Effector memory CD8-positive, alpha-beta T cell (primary cell): ENCODE measurements at places on chromosomes 2 and 18.
A peak's percentile ranks its signal among the peaks of the same experiment; 100 is the strongest.

GRCh38 chr2:219448776-219449341 is 14.2 kb downstream of the SPEG start:
- no peak for DNase-seq

DNA sequence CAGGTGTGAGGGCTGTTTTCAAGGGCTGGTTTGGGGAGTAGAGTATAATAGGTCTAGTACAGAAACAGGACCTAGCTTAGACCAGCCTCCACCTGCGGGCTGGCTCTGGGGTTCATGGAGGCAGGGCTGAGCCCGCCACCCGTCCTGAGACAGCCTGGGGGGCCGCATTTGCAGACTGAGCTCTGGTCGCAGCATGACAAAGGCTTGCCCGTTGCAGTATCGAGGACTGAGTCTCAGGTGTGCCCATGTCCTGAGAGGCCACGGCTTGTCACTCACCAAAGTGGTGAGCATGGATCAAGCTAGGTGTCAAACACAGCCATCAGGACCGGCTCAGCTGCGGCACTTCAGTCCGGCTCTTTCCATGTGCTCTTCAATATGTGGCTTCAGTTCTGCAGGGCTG is 144.7 kb downstream of the KLHL29 start:
- DNase-seq = no peak

DNA sequence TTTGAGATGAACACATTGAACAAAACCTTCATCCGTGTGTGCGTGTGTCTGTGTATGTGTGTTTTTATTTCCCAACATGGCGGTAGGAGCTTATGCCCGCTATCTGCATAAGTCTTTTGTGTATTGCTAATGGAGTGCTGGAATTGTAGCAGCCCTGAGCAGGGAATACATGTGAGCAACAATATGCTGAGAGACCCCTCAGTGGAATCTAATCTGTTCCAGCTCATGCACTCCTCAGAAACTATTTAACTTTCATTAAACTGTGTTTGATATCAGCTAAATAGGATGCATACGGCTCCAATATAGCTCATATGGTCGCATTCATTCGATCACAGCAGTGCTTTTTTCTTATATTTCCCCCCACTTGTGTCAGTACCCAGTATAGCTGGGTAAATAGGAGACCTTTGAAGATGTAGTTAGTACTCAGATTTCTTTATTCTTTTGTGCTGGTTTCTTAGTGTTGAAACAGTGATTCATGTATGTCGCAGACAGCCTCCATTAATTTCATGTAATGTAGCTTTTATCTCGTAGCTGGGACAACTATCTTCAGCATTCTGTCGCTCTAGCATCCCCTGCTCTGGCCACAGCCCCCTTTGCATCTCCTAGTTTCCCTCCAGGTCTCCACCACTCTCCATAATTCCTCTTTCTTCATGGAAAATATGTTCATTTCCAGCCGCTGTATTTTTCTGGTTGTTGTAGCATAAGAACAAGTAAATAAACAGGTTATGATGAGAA is 891.2 kb downstream of the BCL11A start:
- DNase-seq = no peak

- DNase-seq = no peak
Measured at GRCh38 chr2:38245114-38245641, 131.9 kb downstream of the ATL2 start.

GRCh38 chr2:68548396-68548795 is 81.0 kb downstream of the APLF start:
- no peak for DNase-seq

DNA sequence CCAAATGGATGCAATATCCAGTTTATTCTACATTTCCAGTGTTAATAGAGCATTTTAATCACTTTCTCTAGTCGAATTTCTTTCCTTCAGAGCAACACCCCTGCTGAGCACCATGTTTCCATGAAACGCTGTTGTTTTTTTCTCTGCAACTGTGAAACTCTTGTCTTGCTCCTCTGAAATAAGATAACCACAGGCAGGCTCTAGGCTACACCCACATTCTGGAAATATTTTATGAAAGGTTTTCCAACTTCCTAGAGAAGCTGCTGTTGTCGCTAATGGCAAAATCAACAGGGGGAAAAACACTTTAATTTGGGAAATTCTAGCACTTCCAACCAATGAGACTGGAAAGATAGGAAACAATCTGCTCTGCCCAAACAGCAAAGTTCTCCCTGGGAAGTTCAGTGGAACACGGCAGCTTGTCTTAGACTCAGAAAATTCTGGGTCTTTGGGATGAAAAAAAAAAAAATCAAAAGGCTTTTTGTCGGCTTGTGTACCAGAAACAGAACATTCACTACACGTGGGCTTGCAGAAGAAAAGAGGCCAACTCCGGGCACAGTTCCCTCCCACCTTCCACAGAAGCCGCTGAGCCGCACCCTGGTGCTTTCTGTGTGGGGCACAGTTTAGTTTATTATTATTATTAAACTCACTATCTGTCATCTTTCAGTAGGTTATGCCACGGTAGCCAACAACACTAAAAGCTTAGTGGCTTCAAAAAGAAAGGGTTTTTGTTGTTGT is 98.7 kb downstream of the MMADHC start:
- DNase-seq = no peak

GRCh38 chr18:35775887-35776286 is 194.3 kb downstream of the GALNT1 start:
- no peak for DNase-seq

DNA sequence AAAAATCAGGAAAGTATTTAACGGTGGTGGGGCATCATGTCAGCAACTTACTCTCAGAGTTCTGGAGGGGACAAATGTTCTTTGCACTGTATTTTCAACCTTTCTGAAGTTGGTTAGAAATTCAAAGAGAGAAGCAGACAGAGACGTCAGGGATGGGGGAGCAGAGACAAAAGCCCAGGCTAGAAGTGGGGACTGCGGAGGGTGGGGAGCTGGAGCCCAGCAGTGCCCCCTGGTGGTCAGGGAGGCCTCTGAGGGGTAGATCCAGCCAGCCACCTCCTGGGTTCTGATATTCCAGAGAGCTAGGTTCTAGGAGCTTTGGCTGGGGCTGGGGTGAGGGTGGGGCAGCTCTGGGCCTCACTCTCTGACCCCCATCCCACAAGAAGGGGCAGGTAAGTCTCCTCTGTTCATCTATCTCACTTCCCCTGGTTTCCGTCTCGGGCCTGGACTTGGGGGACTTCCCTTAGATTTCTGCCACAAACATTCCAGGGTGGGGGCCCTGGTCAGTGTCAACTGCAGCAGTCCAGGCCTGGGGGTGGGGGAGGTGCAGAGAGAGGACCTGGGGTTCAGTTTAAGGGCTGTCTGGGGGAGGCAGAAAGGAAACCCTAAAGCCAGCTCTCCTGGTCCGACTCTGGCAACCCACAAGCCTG is 8.9 kb downstream of the TNS1 start:
- peak; percentile 30 for DNase-seq

GRCh38 chr2:219210196-219210885 is 3.8 kb downstream of the ZFAND2B start:
- no peak for DNase-seq

- no peak for DNase-seq
Measured at GRCh38 chr2:141513853-141514252, 617.0 kb downstream of the LRP1B start.

- DNase-seq = no peak
Measured at GRCh38 chr2:190344276-190344827, 963 bp downstream of the INPP1 start.

DNA sequence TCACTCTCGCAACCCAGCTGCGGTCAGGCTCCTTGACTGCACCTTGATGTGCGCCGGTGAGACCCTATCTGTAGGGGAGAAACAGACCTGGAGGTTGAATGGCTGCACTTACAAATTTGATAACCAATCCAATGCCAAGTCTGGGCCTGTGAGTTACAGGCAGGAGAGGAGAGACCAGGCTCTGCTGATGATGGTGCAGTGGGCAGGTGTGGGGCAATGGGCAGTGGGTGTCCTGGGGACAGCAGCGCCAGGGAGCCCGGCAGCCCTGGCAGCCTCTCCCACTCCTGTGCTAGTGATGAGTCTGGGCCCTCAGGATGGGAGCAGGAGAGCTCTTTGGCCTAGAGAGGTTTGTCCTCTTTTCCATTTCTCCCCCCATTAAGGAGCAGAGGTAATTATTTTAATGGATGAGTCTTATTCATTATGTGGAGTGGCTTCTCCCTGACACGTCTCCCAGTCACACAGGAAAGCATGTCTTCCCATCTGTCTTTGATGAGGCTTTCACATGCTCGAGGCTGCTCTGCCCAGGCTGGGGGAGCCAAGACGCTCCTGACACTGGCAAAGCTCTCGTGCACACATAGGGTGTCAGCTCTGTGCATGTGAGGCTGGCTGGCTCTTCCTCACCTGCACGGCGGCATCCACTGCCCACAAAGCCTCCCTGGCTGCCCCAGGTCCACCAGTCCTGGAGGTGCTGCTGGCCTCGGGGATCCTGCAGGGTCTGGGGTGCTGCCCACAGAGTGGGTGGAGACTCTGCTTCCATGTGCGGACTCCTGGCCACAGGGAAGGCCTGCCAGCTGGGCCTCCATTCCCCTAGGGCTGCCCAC is 10.0 kb upstream of the ALLC start:
- no peak for DNase-seq

GRCh38 chr18:3631887-3632286 is 181.9 kb downstream of the TGIF1 start:
- DNase-seq = no peak

GRCh38 chr18:3830604-3831003 is 380.6 kb downstream of the TGIF1 start:
- DNase-seq = no peak

- no peak for DNase-seq
Measured at GRCh38 chr2:2567776-2568175, 236.7 kb upstream of the MYT1L start.

- DNase-seq = no peak
Measured at GRCh38 chr18:22332590-22332989, 85.1 kb downstream of the CTAGE1 start.

GRCh38 chr2:132671151-132671835 is 1.3 kb upstream of the LYPD1 start:
- DNase-seq = no peak

GRCh38 chr18:63784787-63785452 is 9.7 kb downstream of the SERPINB7 start:
- no peak for DNase-seq

DNA sequence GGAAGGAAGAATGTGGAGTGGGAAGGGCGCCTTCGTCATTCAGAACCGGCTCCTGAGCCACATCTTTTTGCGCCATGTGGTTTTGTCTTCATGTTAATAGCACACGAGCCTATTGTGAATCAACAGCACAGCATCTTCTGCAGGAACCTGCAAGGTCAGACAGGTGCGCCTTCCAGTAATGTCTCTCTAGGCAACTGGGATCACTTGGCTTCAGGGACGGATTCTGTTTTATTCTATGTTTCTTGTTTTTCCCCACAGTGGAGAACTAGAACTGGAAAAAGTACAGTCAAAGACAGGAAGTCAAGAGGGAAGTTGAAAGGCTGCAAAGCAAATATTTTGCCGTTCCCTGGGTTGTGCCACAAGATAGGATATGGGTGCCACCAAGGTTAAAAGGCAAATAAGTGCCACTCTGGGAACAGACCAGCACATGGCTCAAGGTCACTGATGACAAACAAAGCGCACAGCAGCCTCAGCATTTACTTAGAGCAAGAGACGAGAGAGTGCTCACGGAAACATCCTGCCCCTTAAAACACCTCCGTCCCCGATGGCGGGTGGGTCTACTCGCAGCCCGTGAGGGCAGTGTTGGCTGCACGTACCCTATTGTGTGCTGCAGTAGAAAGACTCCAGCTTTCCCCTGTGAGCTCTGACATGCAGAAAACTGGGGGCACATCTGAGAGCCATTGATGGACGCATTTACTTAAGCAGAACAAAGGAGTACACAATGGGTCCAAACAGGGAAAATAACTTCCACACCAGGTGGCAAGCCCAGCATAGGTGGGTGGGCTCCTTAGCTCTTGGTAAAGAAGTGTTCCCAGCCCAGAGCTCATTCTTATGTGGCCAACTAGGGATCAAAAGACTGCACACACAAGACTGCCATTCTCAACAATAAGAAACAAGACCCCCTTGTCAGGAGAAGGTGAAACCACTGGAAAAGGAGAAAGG is 107.2 kb upstream of the PARD3B start:
- DNase-seq = no peak

- no peak for DNase-seq
Measured at GRCh38 chr2:714005-714741, 37.0 kb upstream of the TMEM18 start.

- no peak for DNase-seq
Measured at GRCh38 chr18:72700961-72701710, 157.0 kb upstream of the CBLN2 start.

- no peak for DNase-seq
Measured at GRCh38 chr2:102438578-102438977, 15.6 kb downstream of the IL18RAP start.

GRCh38 chr2:26581991-26582842 is 58.9 kb downstream of the CIB4 start:
- no peak for DNase-seq

- DNase-seq = no peak
Measured at GRCh38 chr2:39156107-39156506, 35.3 kb upstream of the SOS1 start.

GRCh38 chr2:54763636-54764291 is 40.3 kb downstream of the EML6 start:
- DNase-seq = no peak

- no peak for DNase-seq
Measured at GRCh38 chr2:187875261-187876141, 321.3 kb upstream of the TFPI start.

DNA sequence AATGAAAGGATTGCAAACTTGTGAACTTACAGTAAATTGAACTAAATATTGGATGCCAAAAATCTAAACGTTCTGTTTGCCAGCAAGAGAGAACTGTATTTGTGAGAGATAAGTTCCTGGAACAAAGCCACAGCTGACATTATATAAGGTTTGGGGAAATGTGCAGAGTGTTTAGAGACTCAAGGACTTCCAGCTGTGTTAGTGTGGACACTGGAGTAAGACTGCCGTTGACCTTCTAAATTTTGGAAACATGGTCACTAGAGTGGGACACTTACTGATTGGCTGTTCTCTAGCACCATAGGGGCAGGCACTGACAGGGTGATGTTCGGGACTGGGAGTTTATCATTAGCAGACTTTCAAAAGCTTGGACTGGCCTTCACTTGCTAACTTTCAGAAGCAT is 40.5 kb downstream of the SCN9A start:
- no peak for DNase-seq

GRCh38 chr2:206921529-206921928 is 17.8 kb upstream of the CPO start:
- no peak for DNase-seq

GRCh38 chr2:48589170-48589767 is 28.4 kb upstream of the GTF2A1L start:
- no peak for DNase-seq

GRCh38 chr2:60735496-60736250 is 20.4 kb upstream of the PAPOLG start:
- DNase-seq = peak; percentile 24

GRCh38 chr2:101745711-101746694 is 48.5 kb downstream of the MAP4K4 start:
- DNase-seq = no peak

DNA sequence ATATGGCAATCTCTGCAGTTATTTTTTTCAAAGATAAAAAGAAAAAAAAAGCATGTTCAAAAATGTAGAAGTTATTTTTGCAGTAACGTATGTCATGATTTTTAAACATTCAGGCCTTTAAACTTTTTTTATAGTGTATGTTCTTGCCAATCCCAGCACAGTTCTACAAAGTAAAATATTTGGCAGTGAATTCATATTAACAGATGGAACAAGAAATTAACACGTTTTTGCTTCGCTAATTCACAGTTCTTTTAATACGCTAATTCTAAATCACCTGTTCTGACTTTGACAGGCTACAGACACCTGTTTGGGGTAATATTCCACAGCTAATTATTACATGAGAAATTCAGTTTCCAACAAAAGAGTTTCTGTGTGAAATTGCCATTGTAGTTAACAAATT is 183.2 kb downstream of the ARHGAP15 start:
- DNase-seq = no peak
